ENCODE measurements at places on chromosomes 13 and 19.
A peak's percentile ranks its signal among the peaks of the same experiment; 100 is the strongest.

- DNase-seq = peak; percentile 61
These were observed 44.6 kb downstream of the ZNF787 start for GRCh38 chr19:56076498-56076897.

GRCh38 chr13:65940720-65941119 is 1289.4 kb downstream of the PCDH9 start:
- DNase-seq = no peak

DNA sequence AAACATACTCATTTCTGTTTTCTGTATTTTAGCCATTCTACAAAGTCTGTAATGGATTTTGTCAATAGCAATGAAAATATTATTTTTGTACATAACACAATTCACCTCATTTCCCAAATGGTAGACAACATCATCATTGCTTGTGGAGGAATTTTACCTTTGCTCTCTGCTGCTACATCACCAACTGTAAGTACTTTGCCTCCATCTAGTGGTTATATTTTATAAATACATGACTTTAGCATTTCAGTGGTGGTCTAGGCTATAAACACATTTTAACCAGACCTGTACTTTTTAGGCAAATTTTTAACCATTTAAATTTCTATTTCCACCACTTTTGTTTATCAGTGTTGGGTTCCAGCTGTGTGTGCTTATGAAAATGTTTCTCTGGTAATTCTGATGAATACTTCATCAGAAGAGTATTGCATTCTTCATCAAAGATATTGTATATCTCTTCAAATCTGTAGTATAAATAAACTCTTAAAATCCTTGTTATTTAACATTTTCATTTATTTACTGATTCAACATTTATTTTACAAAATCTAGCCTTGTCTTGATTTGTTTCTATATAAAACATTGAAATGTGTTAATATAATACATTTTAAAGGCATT is 222.4 kb downstream of the NBEA start:
- peak; percentile 48 for DNase-seq

- DNase-seq = no peak
These were observed 112.9 kb upstream of the FRY start for GRCh38 chr13:31918707-31919106.

DNA sequence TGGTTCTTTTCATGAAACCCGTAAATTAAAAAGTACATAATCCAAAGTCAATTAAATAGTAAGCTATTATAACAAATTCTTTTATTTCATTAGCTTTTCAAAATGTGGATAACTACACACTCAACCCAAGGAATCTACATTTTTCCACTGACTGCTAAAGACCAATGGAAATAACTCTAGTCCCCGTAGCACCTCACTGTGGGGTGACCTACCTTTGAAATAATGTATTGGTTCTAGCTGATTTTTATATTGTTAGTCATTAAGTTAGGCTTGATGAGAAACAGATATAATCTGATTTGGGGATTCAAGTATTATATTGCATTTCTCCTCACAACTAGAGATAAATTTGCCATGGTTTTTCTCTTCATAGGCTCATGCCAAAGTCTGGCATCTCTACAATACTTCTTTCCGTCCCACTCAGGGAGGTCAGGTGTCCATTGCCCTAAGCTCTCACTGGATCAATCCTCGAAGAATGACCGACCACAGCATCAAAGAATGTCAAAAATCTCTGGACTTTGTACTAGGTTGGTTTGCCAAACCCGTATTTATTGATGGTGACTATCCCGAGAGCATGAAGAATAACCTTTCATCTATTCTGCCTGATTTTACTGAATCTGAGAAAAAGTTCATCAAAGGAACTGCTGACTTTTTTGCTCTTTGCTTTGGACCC is 37.3 kb downstream of the KL start:
- no peak for DNase-seq

- peak; percentile 55 for DNase-seq
These were observed 120.5 kb downstream of the KATNAL1 start for GRCh38 chr13:30186634-30187415.

DNA sequence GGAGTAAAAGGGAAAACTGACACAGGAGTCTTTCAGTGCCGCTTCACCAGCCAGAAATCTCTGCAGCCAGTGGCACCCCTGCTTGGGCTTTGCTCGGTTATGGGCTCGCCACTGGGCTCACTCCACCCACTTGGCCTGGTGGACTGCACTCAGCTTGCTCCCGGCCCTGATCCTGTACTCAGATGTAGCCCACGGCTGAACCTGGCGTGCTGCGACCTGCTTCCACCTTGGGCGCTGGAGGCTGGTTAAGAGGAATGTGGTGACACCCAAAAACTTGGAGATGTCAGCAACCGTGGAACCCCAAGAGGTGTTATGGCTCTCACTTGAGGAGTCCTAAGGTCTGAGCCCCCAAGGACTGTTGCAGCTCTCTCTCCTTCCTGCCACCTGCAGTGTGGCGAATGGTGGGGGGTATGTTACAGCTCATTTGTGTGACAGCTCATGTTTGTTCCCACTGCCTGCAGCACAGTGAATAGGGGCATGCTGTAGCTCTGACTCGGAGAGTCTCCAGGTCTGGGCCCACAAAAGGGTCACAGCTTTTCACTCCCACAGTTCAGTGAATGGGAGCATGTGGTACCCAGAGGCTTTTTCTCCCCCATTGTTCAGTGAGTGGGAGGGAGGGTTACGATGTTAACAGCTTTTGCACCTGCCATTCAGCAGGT is 1124.5 kb upstream of the ATXN8OS start:
- DNase-seq = no peak

DNA sequence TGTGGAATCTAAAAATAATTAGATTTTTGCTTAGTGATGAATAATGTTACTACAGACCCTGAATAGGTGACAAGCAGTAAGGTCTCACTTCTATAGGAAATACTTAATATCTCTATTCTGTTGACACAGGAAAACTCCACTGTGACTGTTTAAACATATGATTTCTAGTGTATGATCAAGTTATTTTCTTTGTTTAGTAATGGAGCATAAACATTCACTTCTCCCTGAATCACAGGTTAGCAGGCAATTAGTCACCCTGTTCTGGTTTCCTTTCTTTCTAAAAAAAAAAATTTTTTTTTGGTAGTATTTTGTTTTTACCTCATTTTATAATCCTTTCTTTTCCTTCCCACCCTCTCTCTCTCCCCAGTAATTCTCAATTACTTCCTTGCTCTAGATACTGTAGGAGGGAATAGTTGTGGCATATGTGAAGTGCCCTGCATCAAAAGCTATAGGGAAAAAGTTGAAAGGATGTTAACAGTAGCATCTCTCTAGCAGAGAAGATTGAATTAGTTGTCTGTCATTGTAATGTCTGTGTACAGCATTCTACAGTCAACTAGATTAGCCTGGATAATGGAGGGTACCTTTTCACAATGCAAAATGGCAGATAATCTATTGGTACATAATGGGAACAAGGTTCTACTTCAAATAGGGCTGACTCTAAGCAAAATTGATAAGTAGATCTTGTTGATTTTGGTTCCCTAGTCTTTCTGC is 3.5 kb downstream of the HS6ST3 start:
- no peak for DNase-seq

DNA sequence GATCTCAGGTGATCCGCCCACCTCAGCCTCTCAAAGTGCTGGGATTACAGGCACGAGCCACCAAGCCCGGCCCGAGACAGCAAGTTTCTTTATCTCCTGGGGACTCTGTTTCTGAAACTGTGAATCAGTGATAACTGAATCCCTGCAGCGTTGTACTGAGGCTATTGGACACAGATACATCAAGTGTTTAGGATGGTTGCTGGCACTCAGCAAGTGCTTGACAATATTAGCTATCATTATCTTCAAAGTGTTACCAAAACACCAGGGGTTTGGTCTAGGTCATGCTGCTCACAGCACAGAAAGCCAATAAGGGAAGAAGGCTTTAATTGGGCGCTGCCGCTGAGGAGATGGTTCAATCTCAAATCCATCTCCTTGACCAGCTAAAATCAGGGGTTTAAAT is 20.5 kb upstream of the PNMA8C start:
- peak; percentile 10 for DNase-seq

DNA sequence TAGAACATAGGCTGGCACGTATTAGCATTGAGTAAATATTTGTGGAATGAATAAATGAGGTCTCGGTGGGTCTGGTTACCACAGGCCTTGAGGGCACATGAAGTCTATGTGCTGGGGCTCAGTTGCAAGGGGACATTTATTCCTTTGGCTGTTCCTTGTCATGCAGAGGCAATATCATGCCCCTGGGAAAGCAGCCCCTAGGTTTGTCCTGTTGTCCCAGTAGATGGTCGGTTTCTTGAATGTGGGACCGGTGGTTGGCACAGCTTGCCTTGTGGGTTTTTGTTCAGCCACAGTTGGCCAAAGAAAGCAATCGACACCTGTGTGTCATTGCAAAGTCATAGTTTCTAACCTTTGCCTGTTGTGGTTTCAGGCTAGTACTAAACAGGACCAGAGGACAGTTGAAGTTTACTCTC is 24.7 kb upstream of the GPR183 start:
- no peak for DNase-seq

GRCh38 chr13:108960006-108960405 is 330.6 kb downstream of the MYO16 start:
- DNase-seq = no peak

- DNase-seq = no peak
These were observed 115.8 kb upstream of the TMTC4 start for GRCh38 chr13:100790405-100790804.

DNA sequence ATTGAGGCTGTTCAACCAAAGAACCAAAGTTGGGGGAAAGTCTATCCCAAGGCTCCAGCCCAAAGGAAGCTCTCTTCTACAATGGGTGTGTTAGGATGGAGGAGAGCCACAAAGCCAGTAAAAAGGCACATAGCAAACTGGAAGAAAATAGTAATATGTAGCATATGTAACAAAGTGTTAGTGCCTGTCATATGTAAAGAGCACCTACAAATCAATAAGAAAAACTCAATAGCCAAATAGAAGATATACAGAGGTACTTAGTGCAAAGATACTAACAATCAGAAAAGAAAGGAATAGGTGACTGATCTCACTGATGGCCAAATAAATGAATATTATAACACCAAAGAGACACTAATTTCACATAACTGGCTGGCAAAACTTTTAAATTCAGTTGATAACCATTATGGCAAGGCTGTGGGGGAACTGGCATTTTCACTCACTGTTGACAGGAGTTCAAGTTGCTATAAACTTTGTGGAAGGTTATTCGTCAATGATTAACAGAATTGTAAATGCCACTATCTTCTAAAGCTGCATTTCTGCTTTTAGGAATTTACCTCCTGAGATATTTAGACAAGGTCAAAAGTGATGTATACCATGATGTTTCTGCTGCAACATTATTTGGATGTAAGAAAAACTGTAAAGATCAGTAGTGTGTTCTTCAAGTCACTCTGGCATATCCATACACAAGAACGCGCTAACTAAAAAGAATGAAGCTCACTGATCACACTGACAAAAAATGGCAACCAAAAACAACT is 110.8 kb downstream of the GNG7 start:
- no peak for DNase-seq

DNA sequence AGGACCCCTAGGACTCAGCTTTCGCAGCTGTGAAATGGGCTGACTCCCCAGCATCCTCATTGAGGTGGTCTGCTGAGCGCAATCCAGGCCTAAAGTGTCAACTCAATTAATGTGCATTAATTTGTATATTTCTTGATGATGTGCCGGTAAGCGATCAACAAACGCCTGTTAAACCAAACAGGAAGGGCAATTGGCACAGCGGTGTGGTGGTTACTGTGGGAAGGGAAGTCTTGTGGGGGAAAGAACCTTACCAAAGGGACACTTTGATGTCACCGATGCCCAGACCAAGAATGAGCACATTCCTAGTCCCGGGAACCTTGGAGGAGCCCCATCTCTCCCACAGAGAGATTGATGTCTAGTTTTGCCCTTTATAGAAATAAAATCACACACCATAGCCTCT is 1.6 kb downstream of the JAK3 start:
- DNase-seq = no peak

- no peak for DNase-seq
These were observed 14.0 kb upstream of the VSTM2B start for GRCh38 chr19:29511768-29512167.

DNA sequence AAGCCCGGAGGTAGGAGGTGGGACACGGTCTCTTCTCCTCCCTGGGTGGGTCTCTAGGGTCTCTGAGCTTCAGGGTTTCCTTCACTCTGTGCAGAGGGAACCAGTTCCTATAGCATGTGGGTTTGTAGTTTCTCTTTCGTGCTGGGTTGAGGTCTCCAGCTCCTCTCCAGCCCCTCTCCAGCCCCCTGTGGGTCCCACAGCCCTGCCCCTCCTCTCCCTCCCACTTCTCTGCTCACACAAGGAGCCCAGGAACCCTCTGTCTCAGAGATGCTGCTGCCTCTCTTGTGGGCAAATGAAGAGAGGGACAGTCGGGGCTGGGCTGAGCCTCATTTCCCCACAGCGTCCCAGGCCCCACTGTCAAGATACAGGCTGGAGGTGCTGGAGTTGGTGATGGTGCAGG is 1.4 kb downstream of the SIGLEC7 start:
- no peak for DNase-seq

DNA sequence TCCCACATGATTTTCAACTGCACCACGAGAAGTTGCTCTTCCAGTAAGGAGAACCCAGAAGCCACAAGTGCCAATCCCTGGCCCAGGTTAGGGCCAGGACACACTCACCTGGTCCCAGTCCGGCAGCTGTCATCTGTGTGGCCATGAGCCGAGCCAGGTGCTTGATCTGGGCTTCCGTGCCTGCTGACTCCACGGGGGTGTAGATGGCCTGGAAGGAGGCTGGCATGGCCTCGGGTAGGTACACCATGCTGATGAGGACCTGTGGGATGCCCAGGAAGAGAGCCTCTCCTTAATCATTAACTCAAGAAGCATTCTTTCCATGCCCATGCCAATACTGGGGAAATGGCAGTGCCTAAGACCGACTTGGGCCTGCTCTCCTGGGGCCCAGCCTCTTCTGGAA is 19.9 kb upstream of the RSPH6A start:
- DNase-seq = no peak

DNA sequence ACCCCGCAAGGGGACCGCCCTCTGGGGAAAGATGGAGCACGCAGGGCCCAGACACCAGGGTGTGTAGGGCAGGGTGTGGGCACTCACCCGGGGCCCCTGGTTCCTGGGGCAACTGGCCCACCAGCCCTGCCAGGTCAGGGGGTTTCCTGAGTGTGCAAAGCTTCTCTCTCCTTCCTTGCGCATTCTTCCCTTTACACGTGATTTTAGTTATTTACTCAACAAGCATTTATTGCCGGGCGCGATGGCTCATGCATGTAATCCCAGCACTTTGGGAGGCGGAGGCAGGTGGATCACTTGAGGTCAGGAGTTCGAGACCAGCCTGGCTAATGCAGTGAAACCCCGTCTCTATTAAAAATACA is 20.4 kb downstream of the PRR36 start:
- no peak for DNase-seq
